Fibroblast of pulmonary artery (primary cell): ENCODE measurements at places on chromosomes 2 and 18.
A peak's percentile ranks its signal among the peaks of the same experiment; 100 is the strongest.

DNA sequence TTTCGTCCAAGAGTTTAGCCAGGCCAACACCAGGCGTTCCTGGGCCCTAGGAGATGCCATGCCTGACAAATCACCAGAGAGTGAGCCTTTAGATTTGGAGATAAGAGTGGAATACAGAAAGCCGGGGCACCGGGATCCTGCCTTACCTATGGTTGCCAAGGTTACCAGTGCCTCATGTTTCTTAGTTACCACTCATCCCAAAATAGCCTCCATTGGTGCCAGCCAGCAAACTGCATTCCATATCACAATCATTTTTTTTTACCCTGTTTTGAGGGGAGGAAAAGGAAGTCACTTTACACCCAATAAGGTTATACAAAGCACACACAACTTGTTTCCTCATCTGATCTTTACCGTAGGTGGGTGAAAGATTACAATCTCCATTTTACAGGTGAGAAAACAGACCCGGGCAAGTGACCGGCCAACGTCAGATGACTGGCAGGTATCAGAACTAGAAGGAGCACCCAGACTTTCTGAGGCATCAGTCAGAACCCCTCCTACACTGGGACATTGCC is 48.3 kb upstream of the PDIA6 start:
- no peak for DNase-seq

DNA sequence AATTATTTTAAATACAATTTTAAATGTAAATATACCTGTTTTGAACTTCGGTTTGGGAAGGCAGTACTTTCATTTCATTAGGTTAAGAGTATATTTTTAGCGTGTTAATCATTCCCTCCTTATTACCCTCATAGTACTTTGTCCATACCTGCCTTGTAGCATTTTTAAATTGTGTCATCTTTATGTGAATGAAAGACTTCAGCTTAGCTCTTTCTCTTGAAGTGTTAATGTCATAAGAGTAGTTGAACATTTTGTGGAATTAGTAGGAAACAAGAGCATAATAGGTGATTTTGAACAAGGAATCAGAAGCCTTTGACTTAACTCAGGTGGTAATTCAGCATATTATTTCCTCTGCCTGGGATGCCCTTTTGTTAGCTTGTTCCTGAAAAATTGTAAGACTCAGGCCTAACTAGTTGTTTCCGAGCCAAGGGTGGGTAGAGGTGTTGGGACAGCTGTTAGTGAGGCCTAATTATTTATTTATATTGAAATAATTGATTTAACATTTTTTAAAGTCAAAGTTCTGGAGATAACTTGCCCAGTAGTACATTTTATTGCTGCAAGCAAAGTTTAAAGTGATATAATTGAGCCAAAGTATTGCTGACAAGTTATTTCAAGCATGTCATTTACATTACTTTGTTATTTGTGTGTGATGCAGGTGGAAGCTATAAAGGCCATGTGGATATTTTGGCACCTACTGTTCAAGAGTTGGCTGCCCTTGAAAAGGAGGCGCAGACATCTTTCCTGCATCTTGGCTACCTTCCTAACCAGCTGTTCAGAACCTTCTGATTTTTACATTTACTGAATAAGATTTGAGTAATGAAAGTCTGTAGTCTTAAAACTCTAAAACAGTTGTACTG is 38.7 kb downstream of the DDX1 start:
- DNase-seq, result no peak

- no peak for DNase-seq
These were observed 688 bp downstream of the MAPRE2 start for GRCh38 chr18:35041815-35042387.

- DNase-seq, result peak; percentile 86
These were observed 17.8 kb downstream of the CRIM1 start for GRCh38 chr2:36373149-36373926.

- no peak for DNase-seq
These were observed 14.8 kb upstream of the CLASP1 start for GRCh38 chr2:121664086-121664485.
